GM23248 (cell line): ENCODE measurements at places on chromosomes 6 and 20. TPM values are rescaled to one million over a fixed set of nuclear protein-coding genes. Genes with fewer than 3 reads are reported as not detected.
A peak's percentile ranks its signal among the peaks of the same experiment; 100 is the strongest.

GRCh38 chr6:2738373-2738979, 12.2 kb downstream of the MYLK4 start:
- peak; percentile 71 for DNase-seq

IL17F gene
- polyA plus RNA-seq = not detected in 2 replicates

DSP gene
- 76.4 and 78.1 TPM in 2 replicates for polyA plus RNA-seq

FAXC gene
- 0.29 and 0.72 TPM in 2 replicates for polyA plus RNA-seq
